ENCODE measurements at places on chromosomes 4 and X. TPM values are rescaled to one million over a fixed set of nuclear protein-coding genes. Genes with fewer than 3 reads are reported as not detected.

Gene SFRP2
- total RNA-seq, result 1.5 TPM

Gene EGF
- 0.21 TPM for total RNA-seq

- no peak for DNase-seq
These were observed 871.3 kb downstream of the RAB28 start for GRCh38 chr4:12612876-12613275.

- DNase-seq, result no peak
These were observed 213.0 kb upstream of the FAT4 start for GRCh38 chr4:125101719-125102118.

- no peak for DNase-seq
These were observed 25.3 kb downstream of the LRP2BP start for GRCh38 chr4:185370268-185370949.
